ENCODE measurements at places on chromosomes 5 and 9. TPM values are rescaled to one million over a fixed set of nuclear protein-coding genes. Genes with fewer than 3 reads are reported as not detected.

GRCh38 chr9:116954731-116955130 lies 267.6 kb downstream of the TRIM32 start:
- H3K4me3 ChIP-seq, result no peak overlapping the region
- H3K36me3 ChIP-seq, result no peaks in the 10 kb centered on the region
- no peak for DNase-seq
- H3K4me1 ChIP-seq, result no peaks in the 10 kb centered on the region
- no peak overlapping the region for H3K27ac ChIP-seq

Gene GPR151
- not detected for total RNA-seq

Gene TRPM6
- total RNA-seq, result 0.44 TPM

Gene CER1
- not detected for total RNA-seq

DNA sequence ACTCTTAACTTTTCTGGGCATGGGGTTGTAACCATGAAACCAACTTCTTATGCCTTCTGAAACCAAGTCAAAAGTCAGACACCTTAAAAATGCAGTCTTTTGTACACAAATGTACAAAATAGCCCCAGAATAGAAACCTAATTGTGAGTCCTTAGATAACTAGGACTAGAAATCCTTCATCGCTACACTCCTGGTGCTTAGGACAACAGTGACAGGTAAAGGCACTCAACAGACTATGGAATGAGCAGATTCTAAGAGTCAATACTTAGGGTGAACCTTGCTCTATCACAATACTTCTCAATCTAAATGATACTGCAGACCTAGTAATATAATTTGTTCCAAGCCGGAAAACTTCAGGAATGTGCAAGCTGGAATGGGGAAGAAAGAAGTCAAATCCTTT lies 163.7 kb downstream of the PDE4D start:
- no peak for DNase-seq
- no peaks in the 10 kb centered on the region for H3K27me3 ChIP-seq
- no peak overlapping the region for H3K27ac ChIP-seq
- H3K36me3 ChIP-seq, result no peaks in the 10 kb centered on the region
- no peaks in the 10 kb centered on the region for H3K4me1 ChIP-seq
- no peak overlapping the region for H3K4me3 ChIP-seq

Gene PPP3R2
- not detected for total RNA-seq

Gene SYK
- 88.9 TPM for total RNA-seq

DNA sequence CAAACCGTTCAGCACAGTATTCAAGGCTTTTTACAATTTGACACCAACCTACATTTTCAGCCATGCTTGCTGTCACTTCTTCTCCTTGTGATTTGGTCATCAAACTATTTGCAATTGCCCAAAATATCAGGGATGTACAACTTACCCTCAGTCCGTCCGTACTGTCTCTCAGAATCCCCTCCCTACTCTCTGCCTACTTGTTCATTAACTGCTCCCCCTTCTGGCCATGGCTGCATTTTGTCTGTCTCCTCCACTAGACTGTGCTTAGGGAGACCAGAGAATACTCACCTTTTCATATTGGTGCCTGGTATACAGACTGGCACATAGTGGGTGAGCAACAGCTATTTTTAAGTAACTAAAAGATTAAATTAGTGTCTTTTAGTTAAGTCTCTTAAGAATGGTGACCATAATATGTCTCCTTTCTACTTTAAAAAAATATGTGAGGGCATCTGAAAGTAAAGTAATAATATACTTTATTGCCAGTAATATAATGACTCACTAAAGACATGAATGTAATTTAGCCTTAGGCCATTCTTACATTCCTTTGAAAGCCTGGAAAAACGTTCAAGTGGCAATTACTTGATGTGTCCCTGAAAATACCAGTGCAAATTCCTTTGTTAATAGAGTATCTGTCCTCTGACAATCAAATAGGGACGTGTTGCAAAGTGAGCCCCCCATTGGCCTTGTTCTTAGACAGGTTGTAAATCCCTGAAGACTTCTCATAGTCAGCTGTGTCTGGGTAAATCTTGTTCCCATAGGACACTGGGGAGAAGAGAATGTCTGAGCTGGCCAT lies 27.8 kb downstream of the PRLR start:
- peaks cover 18% of the 10 kb centered on the region for H3K4me1 ChIP-seq
- no peaks in the 10 kb centered on the region for H3K27me3 ChIP-seq
- DNase-seq, result peak; percentile 52
- H3K27ac ChIP-seq, result no peak overlapping the region
- H3K4me3 ChIP-seq, result no peak overlapping the region

Gene SARDH
- total RNA-seq, result 3.4 TPM

Gene NRG2
- total RNA-seq, result 1.6 TPM

Gene PRR16
- 0.95 TPM for total RNA-seq

- H3K36me3 ChIP-seq, result no peaks in the 10 kb centered on the region
- no peak overlapping the region for H3K27ac ChIP-seq
- H3K4me1 ChIP-seq, result no peaks in the 10 kb centered on the region
- DNase-seq, result no peak
- H3K4me3 ChIP-seq, result no peak overlapping the region
Measured at GRCh38 chr5:61767231-61768080, 435.4 kb downstream of the ZSWIM6 start.

GRCh38 chr5:143337946-143338345 lies 65.5 kb downstream of the NR3C1 start:
- peaks cover 4% of the 10 kb centered on the region for H3K36me3 ChIP-seq
- no peak overlapping the region for H3K27ac ChIP-seq
- DNase-seq, result no peak
- no peaks in the 10 kb centered on the region for H3K27me3 ChIP-seq

- no peak overlapping the region for H3K4me3 ChIP-seq
- H3K4me1 ChIP-seq, result peaks cover 7% of the 10 kb centered on the region
Measured at GRCh38 chr9:71608825-71609447, 159.4 kb downstream of the CEMIP2 start.

DNA sequence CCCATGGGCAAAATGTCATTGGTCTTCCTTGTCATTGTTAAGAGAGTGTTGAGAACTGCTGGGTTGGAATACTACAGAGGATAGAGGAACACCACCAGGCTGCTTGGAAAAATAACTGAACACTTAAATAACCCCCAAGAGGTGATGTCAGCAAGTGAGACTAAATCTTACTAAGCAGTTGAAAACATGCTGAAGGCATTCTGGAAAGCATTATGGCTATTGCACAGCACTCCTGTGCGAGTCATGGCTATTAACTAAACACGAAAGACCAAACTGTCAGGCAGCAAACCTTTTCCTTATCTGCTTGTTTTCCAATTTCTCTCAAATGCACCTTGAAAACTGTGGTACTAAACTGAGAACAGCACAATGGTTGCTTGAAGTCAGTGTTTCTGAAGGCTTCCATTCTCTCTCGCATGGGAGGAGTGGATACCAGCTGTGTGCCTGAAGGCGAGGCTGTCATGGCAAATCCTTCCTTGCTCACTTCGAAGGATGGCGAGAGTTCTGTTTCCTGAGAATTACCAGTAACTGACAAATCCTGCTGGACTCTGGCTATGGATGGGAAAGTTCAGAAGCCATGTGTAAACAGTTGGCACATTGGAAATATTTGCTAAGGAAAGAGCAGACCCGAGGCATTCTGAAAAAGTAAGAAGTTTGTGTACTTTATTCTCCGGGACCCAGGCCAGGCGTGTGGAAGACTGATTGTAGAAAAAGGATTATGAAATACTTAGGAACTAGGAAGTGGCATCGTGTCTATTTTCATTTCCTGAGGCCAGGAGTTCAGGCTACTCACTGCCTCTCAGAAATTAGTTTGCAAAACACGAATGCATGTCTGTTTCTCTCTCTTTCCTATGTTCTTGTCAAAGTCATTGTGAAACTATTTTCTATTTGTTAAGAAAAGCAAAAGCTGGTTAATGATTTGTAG lies 182.1 kb downstream of the DMRT2 start:
- H3K27me3 ChIP-seq, result no peaks in the 10 kb centered on the region
- H3K4me3 ChIP-seq, result no peak overlapping the region
- H3K4me1 ChIP-seq, result peaks cover 4% of the 10 kb centered on the region
- H3K36me3 ChIP-seq, result no peaks in the 10 kb centered on the region
- DNase-seq, result peak; percentile 67
- peak overlapping the region; percentile 44 for H3K27ac ChIP-seq

Gene PPIC
- 39.5 TPM for total RNA-seq

DNA sequence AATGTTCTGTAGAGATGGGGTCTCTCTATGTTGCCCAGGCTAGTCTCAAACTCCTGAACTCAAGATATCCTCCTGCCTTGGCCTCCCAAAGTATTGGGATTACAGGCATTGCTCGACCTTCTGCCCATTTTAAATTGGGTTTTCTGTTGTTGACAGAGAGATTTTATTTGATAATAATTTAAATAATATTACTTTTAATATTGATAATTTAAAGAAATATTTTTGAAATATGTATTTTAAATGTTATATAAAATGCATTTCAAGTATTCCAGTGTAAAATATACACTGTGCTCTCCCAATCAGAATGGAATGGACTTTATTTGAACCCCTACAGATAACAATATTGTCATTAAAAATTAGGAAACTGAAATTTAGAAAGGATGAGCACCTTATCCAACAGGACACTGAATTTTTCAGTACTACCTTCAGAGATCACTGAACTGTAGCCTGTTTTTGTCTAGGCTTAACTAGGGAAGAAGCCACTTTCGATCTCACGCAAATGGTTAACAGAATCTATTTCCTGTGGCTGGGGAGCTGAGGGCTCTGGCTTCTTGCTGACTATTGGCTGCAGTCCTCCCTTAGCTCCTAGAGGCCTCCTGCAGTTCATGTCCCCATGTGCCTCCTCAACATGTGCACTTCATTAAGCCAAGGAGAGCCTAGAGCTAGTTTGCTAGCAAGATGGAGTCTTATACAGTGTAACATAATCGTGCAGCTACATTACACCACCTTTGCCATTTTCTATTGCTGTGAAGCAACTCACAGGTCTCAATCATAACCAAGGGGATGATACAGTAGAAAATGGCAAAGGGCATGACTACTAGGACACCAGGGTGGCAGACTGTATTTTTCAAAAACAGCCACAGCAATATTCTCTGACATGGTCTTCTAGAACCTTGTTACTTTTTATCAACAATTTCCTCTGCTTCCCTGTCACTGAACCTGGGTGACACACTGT lies 150.0 kb downstream of the CDC42SE2 start:
- H3K4me3 ChIP-seq, result no peak overlapping the region
- H3K27me3 ChIP-seq, result no peaks in the 10 kb centered on the region
- no peaks in the 10 kb centered on the region for H3K36me3 ChIP-seq
- no peaks in the 10 kb centered on the region for H3K4me1 ChIP-seq
- no peak overlapping the region for H3K27ac ChIP-seq

Gene OGN
- total RNA-seq, result 15.3 TPM

Gene LECT2
- total RNA-seq, result not detected

- DNase-seq, result no peak
- no peak overlapping the region for H3K27ac ChIP-seq
- no peaks in the 10 kb centered on the region for H3K27me3 ChIP-seq
- no peaks in the 10 kb centered on the region for H3K36me3 ChIP-seq
- H3K4me1 ChIP-seq, result no peaks in the 10 kb centered on the region
- no peak overlapping the region for H3K4me3 ChIP-seq
Measured at GRCh38 chr5:17482790-17483189, 15.2 kb upstream of the TAF11L2 start.
